Ecto neural progenitor cell (in vitro differentiated cells): ENCODE measurements at places on chromosomes 16 and 17.

- DNase-seq = no peak
These were observed 45.1 kb downstream of the BAIAP2 start for GRCh38 chr17:81080019-81080418.

DNA sequence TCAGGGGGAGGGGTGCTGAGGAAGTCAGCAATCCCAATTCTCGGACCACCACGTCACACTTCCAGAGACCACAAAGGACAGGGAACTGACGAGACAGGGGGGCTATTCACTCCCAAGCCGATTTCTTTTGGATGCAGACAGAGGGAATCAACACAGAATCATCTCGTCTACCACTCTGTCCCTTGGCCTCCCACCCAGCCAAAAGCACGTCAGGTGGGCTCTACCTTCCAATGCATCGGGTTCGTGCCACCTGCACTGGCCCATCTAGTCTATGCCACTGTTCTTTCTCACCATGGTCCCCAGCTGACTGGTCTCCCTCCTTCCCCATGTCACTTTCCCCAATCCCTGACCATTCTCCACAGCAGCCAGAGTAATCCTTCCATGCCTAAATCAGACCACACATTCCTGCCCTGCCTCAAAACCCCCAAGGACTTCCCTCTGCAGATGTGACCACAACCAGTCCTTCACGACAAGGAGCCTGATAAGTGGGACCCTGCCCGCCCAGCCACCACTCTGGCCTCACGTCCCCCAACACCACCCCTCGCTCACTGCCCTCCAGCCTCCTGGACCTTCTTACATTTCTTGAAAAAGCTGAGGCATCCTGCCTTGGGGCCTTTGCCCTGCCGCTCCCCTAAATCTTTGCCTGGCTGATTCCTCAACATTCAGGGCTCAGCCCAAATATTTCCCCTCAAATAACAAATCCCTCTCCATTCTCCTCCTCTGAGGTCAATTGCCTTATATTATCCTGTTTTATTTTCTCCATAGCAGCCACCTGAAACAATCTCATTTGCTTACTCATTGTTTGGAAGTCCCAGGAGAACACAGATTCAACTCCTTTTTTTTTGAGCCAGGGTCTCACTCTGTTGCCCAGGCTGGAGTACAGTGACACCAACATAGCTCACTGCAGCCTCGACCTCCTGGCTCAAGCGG, 70.4 kb downstream of the IL21R start:
- DNase-seq = no peak

GRCh38 chr16:73399486-73399885, 351.6 kb upstream of the ZFHX3 start:
- no peak for DNase-seq

DNA sequence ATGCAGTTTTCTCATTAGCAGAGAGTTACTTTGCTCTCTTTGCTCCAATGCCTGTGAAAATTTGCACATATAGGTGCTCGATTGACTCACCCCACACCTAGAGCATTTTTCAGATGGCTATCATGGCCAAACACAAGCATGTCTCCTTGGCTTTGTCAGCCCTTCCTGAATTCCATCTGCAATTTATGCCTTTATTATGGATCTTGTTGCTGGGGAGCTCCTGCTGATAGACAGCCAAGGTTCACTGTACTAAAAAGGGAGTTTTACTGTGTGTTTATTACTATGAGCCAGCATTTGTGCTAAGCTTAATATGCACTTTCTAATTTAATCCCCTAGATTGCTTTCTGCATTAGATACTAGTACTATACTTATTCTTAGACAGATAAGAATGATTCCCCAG, 93.3 kb downstream of the TOX3 start:
- no peak for DNase-seq

DNA sequence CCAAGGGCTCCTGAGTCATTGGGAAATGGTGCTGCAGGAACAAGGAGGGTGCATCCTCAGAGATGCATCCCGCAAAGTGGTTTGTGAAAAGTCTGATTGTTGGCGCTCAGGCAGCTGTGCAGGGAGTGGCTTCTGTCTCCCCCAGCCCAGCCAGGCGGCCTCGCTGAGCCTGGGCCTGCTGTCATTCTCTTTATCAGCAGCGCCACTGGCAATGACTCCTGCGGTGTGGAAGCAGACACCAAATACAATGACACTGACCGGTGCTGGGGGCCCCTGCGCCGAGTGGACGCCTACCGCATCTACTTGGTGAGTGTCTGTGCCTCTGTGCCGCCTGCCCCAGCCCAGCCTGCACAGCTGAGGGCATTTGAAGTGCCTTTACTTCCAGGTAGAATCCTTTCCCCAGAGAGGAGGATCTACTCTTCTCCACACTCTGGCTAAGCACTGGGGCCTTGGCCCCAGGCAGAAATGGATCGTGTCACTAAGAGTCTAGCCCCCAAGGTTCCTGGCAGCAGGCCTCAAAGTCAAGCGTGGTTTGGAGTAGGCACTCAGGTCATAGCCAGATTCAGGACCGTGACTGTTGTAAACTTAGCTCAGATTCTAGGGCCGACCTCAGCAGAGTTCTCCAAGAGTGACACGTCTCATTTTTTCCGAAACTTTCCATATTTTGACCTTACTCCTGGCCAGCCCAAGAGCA, 19.3 kb upstream of the NAT9 start:
- no peak for DNase-seq

DNA sequence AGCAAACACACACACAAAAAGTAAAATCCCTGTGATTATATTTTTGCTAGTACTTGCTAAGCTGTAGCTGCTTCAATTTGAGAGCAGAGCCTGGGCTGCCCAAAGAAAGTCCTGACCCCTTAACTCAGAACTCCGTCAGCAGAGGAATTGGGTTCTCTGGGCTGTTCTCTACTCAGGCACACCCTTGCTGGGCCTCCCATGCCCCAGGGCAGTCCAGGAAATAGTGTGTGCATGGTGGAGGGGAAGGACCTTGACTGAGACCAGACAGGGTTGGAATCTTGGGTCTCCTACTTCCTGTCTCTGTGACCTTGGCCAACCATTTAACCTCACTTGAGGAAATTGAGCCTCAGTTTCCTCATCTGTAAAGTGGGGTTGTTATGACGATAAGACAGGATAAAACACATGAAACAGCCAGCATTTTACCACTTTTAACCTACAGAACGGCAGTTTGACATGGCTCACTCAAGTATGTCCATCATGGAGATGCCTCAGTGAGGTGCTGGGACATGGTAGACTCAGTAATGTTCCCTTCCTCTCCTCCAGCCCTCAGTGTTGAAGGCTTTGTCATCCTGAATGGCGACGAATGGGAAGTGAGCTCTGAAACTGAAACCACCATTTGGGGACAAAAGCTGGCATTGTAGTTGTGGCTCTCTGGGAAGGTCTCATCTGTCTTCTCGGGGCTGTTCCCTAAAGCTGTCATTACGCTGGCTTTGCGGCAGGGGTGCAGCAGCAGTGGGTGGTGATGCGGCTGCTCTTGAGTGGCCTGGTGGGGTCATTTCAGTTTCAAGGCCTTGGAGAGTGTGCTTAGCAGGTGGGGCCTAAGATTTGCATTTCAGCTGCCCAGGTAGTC, 74.9 kb downstream of the CMIP start:
- no peak for DNase-seq

- no peak for DNase-seq
These were observed 340.7 kb upstream of the DYNLRB2 start for GRCh38 chr16:80200079-80200478.

GRCh38 chr16:68644715-68645493, at the start of gene CDH3:
Gene CDH3, plus strand, starts transcription at chr16:68645310. Its CDS starts 70 bp downstream, at chr16:68645380.
- peak; percentile 71 for DNase-seq

- no peak for DNase-seq
These were observed 35.8 kb upstream of the BHLHA9 start for GRCh38 chr17:1234455-1234854.

GRCh38 chr16:21710938-21711337, 47.2 kb downstream of the OTOA start:
- no peak for DNase-seq

GRCh38 chr17:21152731-21153130, 26.0 kb downstream of the DHRS7B start:
- DNase-seq = no peak

DNA sequence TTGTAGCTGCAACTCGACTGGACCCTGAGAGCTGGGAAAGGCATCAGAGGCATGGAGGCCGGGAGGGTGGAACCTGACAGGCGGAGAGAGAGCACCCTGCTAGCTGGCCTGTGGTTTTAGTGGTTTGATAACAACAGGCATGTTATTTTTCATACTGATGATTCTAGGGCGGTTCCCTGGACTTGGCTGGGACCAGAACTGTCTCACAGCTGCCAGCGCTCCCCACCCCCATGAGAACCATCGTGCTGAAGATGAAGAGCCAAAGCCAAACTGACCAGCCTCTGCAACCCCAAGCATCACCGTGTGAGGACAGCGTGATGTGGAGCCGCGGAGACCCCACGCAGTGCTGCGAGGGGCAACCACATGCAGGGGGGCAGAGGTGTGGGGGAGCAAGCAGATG, 28.5 kb downstream of the MXRA7 start:
- DNase-seq = no peak

DNA sequence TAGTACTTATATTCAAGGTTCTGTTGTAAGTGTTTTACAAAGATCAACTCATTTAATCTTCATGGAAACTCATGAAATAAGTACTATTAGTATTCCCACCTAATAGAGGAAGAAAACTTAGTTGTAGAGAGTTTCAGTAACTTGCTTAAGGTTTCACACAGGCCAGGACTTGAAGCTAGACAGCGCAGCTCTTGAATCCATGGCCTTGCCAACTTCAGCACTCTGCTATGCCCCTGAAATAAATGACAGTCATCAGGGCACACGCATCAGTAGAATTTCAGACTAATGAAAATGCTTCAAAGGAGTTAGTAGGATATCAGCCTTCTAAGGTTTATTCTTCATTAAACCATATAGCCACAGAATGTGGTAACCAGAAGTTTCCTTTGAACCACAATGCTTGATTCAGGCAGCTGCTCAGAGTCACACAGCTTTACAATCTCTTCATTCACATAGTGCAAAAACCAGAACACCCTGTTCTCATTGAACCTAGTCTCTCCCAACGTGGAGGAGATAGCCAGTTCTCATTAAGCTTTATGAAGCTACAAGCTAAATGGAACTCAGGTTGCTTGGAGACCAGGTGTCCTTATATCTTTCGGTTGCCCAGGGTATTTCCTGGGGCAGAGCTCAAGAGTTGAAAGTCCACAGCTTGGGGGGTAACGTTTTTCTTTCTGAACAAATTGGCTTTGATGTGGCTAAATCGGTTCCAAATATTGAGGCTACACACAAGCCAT, 39.7 kb downstream of the KCNJ2 start:
- no peak for DNase-seq

GRCh38 chr17:83118071-83118841, 38.8 kb downstream of the METRNL start:
- DNase-seq = no peak

GRCh38 chr17:40533896-40534295, 31.4 kb downstream of the CCR7 start:
- no peak for DNase-seq

DNA sequence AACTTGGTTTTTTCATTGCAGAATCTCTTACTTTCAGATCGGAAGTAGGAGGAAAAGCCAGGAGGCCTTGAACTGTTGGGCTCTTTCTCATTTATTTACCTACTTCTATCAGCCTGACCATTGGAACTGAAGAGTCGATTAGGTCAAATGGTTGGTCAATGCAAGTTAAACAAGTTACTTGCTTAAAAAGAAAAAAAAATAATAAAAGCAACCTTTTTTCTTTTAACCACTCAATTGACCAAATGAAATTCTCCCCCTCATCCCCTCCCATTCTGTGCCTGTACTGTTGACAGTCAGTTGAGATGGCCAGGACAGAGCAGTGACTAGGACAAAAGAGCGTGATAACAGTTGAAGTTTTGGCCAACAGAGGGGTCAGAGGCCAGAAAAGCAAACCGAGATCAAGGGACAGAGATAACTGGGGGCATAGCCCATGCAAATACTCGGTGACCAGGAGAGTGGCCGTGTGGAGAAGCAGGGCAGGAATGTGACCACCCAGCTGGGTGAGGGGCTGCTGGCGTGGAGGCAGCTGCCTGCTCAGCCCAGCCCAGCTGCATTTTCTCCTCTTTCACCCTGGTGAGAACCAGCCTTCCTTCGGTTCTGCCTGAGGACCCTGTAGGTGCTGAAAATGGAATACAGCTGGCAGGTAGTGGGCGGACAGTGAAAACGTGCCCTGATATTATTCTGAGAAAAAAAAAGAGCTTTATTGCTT, 72.2 kb downstream of the HS3ST3B1 start:
- DNase-seq = peak; percentile 84

- no peak for DNase-seq
These were observed 53.1 kb downstream of the MRM3 start for GRCh38 chr17:835263-835662.

DNA sequence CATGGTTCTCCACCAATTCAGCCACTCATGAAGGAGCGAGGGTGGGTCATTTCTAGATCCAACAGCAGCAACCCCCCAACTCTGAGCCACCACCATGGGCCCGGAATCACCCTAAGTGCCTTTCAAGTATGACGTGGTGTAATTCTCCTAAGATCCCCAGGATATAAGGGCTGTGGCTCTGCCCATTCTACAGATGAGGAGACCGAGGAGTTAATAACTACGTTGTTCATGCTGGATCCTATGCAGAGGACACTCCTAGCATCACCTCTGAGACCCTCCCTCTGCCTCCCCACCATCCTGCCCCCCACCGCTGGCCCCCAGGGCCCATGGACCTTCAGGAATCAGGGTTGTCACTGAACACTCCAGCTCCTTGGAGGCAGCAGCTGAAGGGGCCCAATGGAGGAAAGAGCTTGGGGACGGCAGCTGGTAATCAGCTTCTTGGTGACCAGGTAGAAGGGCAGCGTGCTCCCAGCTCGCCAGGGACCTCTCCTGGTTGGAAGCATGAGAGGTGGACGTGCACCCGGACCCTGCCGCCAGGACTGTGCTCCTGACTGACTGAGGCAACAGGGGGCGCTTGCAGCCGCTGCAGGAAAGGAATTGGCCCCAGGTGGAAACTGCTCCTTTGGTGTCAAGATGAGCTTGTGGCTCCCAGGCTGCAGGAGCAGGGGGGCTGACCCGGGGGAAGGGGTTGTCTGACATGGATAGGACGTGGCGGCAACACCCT, 28.2 kb upstream of the CACNG1 start:
- DNase-seq = no peak

DNA sequence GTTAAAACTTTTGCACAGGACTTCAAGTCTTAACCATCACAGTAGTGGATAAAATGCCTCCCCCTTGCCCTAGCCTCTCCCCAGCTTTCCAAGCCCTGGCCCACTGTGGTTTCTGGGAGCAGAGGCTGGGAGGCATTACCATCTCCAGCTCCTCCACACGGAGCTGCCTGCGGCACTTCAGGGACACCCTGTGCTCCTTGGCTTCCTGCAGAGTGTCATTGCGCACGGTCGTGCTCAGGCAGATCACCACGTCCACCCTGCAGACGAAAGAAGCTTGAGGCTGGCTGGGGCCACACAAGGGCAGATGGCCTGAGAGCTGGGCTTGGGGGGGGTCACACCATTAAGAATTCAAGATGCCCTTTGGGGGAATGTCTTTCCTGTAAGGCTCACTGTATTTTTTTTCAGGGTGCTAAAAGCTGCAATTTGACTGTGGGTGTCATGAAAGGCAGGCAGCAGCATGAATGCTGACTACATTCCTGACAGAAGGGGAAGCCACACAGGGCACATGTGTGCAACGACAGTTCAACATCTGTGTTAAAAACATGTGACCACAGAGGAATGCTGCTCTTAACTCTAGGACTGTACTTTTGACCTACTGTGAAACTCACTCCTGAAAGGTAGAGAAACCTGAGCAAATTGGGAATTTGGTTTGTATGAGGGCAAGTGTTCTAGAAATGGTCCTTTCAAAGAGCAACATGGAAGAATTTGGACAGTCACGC, 47.7 kb upstream of the CLEC18B start:
- DNase-seq = no peak
